ENCODE measurements at places on chromosomes 3 and 15. TPM values are rescaled to one million over a fixed set of nuclear protein-coding genes. Genes with fewer than 3 reads are reported as not detected.

SLC22A13 gene
- not detected for total RNA-seq

C3orf49 gene
- not detected for total RNA-seq

MELTF gene
- 1.4 TPM for total RNA-seq

PRSS50 gene
- 0.11 TPM for total RNA-seq

GNB5 gene
- 18.1 TPM for total RNA-seq

DNA sequence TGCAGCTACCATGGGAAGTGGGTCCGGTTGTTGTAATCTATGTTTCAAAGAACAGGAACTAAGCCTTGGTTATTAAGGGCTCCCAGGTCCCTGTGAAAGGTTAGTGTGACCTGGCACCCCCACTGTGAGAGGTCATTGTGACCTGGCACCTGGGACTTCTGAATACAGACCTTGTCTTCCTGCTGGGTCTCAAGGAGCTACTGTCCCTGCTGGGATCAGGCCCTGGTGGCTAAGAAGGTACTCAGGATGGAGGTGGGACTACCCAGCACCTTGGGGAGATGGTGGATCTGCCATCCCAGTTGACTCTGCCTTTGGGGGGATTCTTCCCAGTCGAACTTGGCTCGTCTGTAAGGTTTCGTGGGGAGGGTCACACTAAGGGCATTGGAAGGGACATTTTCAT, 10.3 kb upstream of the SLCO2A1 start:
- DNase-seq = no peak

DNA sequence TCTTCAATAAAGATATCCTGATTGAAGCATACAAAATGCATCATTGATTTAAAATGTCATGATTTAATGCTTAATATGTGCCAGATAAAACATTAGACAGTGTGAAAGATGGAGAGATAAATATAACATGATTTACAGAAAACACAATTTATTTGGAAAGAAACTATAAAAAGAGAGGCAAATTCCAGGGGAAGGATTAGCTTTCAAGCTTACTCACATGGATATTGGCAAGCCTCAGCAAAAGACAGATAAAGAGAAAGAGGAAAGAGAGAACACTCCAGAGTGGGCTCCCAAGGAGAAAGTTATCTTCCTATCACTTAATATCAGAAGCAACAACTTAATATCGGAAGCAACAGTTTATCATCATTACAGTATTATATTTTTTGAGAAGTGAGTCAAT, 1036.5 kb downstream of the SQOR start:
- no peak for DNase-seq

- no peak for DNase-seq
These were observed 960.2 kb downstream of the TUSC7 start for GRCh38 chr3:117669774-117670173.

DNA sequence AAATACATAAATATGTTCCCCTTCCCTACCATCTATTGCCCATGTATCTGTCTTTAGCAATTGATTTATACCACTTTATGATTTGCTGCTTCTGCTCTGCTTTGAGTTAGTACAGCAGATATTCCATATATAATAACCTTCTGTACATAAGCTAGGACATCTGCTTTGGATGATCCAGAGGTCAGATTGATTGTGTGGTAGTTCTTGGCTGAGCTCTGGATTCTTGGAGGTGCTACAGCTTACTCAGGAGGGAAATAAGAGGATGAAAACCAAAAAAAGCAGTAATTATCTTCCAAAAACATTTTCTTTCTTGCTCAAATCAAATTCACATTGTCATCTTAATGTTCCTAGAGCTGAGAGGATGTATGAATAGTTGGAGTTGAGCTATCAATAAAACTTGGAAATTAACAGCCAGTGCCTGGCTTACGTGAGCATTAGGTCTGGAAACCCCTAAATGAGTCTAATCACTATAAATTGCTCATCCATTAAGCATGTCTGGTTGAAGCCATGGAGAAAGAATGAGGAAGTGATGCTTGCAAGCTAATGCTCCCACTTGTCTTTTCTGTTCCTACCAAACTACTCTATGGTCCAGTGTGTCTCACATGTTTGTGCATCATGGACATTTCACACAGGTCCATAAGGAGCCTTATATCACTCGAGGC, 36.3 kb upstream of the TMEM42 start:
- DNase-seq = no peak

DNA sequence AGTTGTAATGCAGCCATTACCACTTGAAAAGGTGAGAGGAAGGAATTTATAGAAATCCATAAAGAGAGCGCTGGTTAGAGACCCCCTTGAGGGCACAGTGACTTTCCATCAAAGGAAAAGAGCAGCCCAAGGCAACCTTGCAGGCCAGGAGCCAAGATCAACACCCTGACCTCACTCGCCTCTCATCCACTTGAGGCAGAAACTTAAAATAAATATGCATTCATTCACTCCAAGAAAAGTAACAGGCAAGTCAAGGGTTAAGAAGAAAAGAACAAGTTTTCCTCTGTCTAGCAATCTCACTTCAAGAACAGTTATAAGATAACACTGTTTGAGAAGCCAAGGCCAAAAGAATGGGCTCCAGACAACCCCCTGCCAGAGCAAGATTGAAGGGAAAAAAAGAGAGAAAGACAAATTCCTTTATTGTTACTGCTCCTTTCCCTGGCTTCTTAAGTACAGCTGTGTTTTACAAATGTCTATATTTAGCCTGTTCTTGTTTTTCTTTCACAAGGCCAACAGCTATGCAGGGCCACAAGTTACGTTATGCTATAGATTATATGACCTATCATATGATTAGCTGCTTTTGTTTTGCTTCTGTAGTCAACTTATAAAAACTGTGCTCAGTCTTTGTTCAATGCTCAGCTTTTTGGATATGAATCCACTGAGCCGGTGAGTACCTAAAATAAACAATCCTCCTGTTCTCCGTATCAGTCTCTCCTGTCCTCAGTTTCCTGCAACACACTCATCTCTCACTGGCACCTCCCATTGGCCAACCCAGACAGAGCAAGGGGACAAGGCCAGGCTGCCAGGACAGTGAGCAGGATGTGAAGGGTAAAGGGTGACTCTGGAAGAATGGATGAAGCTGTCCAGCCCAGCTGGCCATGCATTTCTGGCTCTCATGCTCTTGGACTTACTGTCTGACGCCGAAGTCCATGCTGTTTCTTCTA, 15.8 kb upstream of the SSUH2 start:
- no peak for DNase-seq

GRCh38 chr15:66408254-66408653, 21.5 kb downstream of the MAP2K1 start:
- DNase-seq = no peak

DNA sequence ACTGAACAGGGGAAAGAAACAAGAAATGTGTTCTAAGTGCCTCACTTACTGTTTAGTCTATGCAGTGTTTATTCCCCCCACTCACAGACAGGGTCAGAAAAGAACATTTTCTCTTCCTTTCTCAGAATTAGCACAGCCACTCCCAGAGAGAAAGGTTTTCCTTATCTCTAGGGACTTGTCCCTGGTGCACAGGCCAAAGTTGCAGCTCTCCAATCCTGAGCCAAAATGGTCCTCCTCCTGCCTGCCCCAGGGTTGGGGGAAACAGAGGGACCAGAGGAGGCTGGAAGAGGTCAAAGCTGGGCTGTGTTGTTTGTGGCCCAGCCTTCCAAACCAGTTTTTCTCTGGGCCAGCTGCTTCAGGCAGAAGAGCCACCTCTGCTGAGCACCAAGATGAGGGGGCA, 12.0 kb downstream of the RAB6B start:
- DNase-seq = no peak

DNA sequence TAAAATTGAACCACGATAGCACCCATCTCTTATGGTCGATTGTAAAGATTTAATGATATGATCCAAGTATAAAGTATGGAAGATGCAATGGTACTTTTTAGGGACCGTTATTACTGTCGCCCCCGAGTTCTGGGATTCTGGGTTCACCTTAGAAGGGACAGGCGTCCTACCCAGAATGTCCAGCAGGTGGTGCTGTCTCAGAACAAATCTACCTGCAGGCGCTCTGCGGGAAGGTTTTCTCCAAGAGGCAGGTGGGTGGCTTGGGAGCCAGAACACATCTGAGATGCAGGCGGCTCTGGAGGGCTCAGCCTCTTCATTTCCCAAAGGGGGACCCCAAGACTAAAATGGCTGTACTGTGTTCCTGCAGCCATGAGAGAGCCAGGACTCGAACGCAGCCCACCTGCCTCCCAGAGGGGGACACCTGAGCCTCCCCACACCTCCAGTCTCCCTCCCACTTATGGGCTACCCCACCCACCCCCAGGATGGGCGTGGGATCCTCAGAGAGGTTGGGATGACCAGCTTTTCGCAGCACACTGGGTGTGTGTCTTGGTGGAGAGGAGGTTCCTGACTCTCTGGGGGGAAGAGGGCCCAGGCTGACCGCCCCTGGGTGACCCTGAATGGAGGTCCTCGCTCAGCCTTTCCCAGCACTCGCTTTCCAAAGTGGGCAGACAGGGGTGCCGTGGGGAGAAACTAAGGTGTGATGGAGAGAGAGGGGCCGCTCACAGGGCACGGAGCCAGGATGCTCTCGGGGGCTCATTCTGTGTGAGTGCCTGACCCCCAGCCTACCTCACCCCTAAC, 28.1 kb upstream of the CORO2B start:
- peak; percentile 78 for DNase-seq

GRCh38 chr3:12483872-12484197, 445 bp upstream of the TSEN2 start:
- no peak for DNase-seq

DNA sequence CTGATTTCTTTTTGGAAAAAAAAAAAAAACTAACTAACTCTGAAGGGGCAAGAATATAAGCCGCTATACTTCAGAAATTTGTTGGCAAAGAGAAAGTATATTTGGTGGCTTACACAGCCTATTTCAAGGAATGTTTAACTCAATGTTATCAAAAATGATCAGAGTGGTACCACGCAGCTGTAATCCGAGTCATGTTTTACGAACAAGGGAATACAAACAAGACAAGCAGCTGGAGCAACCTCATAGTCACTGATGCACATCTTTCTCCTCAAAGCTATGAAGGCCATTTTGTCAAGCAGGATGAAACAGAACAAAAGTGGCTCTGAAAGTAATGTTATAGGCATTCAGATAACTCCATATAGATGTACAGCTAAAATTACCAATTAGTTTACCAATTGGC, 81.2 kb downstream of the SCAPER start:
- DNase-seq = no peak

DNA sequence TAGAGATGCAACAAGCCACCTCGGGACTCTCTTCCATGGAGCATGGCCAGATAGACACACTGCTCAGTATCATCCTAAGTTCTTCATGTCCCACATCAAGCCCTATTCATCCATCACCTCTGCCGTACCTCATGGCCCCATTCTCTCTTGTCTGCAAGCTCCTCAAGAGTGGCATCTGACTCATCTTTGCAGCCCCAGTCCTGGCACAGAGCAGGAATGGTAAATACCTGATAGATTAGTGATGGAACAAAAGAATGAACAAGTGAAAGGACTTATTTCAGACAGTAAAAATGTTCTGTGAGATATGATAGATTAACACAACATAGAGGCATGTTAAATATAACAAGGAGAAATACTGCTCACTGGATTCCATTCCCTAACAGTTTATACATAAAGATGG, 176.4 kb downstream of the ISL2 start:
- DNase-seq = no peak

DNA sequence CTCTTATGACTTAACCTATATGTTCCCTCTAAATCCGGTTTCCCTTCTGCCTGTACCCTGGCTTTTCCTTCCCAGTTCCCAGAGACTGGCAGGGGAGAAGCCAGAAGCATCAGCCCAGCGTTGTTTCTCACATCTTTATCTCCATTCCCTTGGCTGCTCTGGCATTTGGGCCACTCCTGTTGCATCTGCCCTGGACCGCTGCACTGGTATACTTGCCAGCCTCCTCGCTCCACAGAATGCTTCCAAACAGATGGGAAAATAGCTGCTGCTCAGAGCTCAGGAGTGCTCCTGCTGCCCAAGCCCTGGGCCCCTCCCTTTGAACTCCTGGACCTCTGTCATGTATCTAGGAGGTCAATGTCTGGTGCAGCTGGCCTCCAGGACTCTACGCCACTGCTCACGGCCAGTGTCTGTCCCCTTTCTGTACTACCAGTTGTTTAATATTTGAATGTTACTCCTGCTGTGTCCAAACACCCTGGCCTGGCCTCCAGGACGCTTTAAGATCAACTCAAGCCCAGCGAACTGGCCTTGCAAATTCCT, 6.8 kb downstream of the SPINT1 start:
- no peak for DNase-seq

DNA sequence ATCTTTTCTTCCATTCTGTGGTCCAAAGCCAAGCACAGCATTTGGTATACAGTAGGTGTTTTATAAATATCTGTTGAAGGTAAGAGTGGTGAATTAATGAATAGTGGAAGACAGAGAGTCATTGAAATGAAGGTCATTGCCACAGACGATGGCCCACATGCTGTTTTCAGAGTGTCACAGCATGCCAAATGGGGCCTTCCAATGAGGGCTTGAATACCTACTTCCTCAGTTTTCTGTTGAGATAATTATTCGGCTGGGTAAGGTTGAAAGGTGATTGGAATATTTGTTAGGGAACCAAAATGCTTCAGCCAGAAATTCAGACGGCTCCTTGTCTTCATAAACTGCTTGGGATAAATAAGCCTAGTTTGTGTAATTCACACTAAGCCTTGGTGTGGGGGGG, 205.3 kb upstream of the TBL1XR1 start:
- DNase-seq = no peak

DNA sequence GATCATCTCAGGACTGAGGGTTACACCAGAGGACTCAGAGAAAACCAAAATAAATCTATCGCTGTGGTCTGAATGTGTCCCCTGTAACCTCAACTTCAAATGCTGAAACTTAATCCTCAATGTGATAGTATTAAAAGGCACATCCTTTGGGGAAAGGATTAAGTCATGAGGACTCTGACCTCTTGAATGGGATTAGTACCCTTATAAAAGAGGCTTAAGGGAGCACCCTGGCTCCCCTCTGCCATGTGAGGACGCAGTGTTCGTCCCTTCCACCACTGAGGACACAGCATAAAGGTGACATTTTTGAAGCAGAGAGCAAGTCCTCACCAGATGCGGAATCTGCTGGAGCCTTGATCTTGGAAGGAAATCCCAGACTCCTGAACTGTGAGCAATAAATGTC, 39.5 kb downstream of the SRPRB start:
- no peak for DNase-seq

- no peak for DNase-seq
These were observed 103.8 kb upstream of the PRICKLE2 start for GRCh38 chr3:64329037-64329436.

- DNase-seq = no peak
These were observed 24.1 kb upstream of the RARB start for GRCh38 chr3:25403968-25404367.

Data from adrenal gland (tissue), 19 donors.